ENCODE measurements at places on chromosomes 11 and 22.

- no peak for DNase-seq
These were observed 29.5 kb downstream of the MMP27 start for GRCh38 chr11:102676084-102676483.

- DNase-seq = peak; percentile 83
These were observed 1.4 kb upstream of the STIM1 start for GRCh38 chr11:3853899-3854659.

- no peak for DNase-seq
These were observed 192.7 kb downstream of the C11orf91 start for GRCh38 chr11:33507967-33508366.

GRCh38 chr22:39254789-39255298 is 10.1 kb upstream of the PDGFB start:
- peak; percentile 77 for DNase-seq

GRCh38 chr11:20159466-20160381 is 551 bp downstream of the DBX1 start:
- no peak for DNase-seq

DNA sequence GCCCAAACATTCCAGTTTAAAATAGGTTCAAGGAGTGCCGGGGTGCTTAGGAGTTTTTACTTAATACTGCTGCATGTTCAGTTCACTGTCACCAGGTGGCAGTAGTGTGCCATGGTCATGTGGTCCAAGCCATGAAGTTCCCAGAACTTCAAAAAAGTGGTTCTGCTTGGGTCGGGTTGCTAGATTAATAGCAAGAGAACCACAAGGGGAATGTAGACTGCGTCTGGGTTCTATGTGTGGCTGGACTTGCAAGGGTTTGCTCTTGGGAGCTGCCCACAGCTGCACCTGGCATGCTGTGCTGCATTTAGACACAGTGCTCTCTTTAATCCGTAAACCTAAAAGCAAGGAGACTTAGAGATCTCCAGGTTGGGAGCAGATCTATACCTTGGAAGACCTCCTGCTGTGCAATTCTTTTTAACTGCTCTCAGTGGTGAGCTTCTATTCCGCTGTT is 6.5 kb upstream of the SPON1 start:
- DNase-seq = peak; percentile 63
